ENCODE measurements at places on chromosomes 11 and 22.

DNA sequence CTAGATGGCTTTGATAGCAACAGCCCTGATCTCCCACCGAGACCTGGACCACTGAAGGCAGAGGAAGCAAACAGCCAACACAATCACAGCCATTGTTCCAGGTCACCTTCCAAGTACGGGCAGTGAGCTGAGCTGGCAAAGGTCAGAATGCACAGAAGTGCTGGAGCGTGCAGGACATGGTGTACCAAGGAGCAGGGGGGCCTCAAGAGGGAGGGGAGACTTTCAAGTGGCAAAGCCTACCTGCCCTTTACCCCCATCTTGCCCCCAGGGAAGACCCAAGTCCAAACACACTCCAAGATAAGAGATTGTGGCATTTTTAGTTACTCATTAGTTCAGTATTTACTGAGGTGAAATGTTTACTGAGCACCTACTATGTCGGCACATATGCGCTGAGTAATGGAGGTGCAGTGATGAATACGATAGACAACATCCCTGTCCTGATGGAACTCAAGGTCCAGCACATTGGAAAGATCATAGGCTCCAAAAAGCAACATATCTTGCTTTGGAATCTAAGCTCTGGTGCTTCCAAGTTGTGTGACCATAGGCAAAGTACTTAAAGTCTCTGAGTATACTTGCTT, 26.0 kb upstream of the TTC12 start:
- DNase-seq = no peak

DNA sequence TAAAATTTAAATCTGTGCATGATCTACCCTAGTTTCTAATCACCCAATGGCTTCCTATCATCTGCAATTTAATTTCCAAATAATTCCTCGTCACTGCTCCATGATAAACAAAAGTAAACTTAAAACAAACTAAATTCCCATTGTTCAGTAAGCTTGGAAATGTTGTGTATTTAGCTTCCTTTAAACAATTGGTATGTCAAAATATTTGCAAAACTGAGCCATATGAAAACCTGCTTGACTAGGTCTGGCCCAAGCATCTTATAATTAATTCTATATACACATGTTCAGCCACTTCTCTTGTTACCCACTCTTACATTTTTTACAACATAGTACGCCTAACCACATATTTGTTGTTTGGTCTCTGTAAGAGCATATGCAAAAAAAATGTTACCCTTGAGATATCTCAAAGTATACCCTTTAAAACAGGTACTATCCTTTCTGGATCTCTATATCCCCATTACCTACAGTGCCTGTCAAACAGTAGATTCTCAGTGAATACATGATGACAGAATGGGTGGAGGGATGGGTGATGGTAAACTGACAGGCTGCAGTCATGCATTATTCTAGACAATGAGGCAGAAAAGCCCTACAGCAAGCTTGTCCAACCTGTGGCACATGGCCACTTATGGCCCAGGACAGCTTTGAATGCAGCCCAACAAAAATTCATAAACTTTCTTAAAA, 1277.9 kb upstream of the TENM4 start:
- no peak for DNase-seq

DNA sequence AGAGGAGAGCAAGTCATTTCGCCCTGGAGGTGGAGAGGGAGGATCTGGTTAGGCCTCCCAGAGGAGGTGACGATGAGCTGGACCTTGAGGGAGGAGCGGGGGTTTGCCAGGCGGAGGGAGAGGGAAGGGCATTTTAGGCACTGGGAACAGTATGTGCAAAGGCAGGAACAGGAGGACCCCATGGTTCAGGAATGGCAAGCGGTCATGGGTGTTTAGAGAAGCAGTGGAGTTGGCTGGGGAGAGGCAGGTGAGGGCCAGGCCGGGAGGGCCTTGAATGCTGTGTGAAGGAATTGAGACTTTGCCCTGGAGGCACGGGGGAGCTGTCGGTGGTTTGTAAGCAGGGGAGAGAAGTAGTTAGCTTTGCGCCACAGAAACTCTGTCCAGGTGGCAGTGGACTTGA, 10.3 kb downstream of the PRDM11 start:
- DNase-seq = no peak

DNA sequence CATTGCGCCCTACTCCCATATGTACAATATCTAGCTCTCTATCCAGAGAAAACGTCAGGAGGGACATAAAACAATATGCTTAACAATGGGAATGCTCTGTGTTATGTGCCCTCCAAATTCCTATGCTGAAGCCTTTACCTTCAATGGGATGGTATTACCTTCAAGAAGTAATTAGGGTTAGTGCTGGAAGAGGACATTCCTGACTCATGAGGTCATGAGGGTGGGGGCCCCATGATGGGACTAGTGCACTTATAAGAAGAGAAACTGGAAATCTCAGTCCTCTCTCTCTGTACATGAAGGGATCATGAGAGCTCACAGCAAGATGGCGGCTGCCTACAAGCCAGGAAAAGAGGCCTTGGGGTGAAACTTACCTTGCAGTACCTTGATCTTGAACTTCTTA, 20.3 kb downstream of the MMP20 start:
- no peak for DNase-seq

DNA sequence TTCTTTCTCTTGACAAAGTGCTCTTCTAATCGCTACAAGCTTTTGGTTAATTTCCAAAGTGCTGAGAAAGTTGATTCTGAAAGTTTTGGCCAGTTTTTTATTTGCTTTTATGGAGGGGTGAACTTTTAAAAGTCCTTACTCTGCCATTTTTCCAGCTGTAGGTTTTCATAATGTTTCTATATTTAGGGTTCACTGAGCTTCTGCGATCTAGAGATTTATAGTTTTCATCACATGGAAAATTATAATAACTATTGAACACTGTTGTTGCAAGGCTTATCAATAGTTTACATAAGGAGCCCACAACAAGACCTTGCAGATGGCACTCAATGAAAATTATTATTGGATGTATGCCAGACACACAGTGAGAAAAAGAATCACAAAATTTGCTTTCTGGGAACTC, 55.1 kb downstream of the DLG2 start:
- no peak for DNase-seq

DNA sequence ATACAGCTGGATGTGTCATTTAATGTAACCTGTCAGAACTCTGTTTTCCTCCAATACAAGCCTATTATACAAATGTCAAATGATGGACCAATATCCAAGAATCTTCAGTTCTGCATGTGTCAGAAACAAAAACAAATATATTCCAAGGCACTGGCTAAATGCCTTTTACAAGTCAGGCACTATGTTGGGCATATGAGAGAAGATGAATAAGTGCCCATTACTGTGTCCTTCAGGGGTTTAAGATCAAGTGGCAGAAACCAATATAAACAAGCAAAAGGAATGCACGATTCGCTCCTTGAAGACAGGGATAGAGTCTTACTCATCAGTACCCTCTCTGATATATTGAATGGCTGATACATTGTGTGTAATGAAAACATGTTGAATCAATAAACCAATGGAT, 254.4 kb downstream of the TTC28 start:
- no peak for DNase-seq

DNA sequence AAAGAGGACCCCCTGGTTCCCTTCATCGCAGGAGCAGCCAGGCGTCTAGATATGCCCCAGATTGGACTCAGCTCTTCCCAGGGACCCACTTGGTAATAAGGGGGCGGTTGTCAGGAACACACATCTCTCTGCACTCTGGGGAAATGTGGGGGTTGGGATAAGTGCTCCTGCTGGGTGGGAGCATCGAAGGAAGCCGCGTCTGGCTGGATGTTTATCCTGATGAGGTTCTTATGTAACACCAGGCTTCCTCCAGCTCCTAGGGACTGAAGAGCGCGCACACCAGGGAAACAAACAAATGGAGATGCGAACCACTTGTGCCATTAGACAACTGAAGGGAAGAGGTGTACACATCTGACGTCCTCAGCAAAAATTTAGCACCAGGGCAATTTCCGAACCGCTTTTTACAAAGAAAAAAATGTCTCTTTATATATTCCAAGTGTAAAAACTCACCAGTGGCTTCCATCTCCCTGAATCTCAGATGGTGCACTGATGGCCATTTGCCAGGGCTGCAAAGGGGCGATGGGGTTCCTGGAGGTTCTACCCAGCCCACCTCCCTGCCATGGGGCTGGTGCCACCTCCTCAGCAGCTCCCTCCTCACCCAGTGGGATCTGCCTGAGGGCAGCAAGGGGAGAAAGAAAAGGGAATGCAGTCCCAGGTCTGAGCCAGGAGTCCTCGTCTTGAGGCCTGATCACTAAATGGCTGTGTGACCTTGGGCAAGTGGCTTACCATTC, 89.4 kb downstream of the PKNOX2 start:
- no peak for DNase-seq

GRCh38 chr11:130527636-130528297, 79.3 kb downstream of the ADAMTS15 start:
- no peak for DNase-seq

DNA sequence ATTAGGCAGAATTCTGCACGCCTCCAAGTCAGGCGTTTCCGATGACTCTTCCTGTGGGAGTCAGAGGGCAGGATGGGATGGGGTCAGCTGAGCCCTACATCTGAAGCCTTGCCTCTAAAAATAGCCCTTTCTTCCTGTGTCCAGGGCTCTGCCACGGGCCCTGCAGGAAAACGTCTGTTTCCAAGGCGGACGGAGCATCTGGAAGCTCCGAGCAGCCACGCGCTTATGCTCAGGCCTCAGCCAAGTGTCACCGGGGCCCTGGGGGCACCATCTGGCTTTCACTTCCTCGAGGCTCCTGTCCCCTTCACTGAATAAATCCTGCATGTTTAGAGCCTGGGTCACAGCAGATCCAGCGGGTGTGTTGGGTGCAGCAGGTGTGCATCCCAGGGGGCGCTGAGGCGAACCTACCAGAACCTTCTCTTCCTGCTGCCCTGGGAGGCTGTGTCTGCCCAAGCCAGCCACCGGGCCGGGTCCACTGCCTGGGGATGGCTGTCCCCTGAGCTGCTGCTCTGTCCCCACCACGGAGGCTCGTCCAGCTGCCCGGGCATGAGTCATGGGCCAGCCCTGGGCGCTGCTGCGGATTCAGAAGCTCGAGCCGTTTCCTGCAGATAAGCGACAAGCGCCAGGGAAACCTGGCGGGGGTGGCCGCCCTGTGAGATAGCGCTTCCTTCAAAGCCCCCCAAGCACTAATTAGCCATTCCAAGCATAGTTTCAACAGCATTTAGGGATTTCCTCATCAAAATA, 32.0 kb upstream of the LINC01488 start:
- DNase-seq = no peak

DNA sequence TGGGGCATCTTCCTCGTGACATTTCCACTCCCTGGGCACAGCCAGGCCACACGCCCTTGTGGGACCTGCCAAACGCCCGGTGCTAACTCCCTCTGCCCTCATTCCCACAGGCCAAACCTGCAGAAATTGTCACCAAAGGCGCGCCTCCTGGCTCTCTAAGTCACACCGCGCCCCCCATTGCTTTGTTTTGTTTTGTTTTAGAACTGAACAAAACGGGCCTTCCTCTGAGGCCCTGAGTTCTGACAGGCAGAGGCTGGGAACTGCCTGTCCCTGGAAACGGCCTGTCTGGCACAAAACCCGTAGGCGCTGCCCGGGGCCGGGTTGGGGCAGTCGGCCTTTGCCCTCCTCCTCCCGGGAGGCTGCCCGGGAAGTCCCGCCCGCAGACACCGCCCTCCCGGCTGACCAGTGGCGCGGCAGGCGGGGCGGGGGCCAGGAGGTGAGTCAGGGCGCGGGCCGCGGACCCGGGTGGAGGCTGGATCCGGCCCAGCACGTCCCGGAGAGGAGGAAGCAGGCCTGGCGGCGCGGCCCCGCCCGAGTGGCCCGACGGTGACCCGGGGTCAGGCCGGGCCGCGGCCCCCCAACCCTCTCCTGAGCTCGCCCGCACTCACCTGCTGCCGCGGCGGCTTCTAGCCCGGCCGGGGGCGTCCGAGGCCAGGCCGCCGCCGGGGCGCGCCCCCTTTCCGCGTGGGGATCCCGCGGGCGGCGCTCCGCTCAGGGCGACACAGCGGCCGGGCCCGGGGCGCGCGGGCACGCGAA, 465 bp downstream of the SUN2 start:
- DNase-seq = no peak

GRCh38 chr11:1770528-1770927, 6.8 kb upstream of the CTSD start:
- DNase-seq = no peak

DNA sequence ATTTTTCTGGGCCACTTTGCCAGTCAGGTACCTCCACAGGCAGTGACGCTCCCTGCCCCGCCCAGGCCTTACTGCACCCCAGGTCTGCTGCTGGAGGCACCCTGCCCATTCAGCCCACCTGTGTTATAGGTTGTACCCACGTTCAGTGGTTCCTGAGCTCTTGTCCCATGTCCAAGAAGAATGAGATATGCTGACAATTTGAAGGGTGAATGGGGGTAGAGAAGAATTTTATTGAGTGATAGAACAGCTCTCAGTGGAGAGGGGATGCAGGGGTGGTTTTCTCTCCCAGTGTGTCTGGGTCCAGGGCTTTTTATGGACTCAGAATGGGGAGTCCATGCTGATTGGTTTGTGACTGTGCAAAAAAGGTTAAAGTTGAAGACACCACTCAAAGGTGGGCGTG, 149.7 kb downstream of the LDLRAD3 start:
- DNase-seq = no peak

DNA sequence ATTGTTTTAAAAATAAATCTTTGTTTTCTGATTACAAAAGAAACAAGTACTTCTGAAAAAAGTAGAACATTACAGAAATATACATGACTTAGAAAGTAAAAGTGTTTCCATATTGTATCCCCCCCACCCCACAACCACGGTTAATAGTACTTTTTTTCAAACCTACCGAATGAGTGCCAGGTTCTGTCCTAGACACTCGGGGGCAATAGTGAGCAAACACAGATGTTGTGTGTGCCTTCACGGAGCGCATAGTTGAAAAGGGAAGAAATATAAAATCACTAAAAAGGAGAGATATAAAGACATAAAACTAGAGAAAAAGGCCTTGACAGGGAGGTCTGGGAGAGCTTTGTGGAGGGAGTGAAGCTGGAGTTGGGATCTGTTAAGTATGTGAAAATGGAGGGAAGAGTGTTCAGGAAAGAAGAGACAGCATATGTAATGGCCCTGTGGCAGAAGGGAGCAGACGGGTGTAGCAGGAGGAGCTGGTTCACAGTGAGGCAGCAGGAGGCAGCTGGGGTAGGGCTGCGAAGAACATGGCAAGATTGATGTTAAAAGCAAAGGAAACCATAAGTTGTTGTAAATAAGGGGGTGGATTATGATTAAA, 42.1 kb upstream of the ALX4 start:
- DNase-seq = no peak

GRCh38 chr22:43812149-43812842, at the start of gene EFCAB6:
Gene EFCAB6 (minus strand): TSS chr22:43812305. CDS start chr22:43782318, 29,987 bp downstream.
- peak; percentile 72 for DNase-seq

- no peak for DNase-seq
Observed at GRCh38 chr11:69578167-69578566, 62.8 kb upstream of the CCND1 start.

GRCh38 chr11:128906185-128907050, 15.3 kb downstream of the KCNJ5 start:
- no peak for DNase-seq

DNA sequence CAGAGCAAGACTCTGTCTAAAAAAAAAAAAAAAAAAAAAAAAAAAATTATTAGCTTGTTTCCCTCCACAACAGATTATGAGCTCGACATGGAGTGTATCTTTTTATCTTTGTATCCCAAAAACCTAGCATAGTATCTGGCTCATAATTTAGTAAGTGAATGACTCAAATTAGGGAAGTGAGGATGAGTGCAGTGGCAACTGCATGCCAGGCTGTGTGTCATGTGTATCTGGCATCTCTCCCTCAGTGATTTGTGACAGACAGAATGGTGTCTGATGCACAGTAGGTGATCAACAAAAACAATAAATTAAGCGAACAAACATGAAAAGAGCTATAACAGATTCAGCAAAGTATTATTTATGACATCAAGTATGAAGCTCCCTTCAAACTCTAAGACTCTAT, 7.2 kb downstream of the STK33 start:
- no peak for DNase-seq

- DNase-seq = no peak
Observed at GRCh38 chr11:83220260-83220659, 26.7 kb downstream of the ANKRD42 start.

- no peak for DNase-seq
Observed at GRCh38 chr11:73095613-73096012, 46.5 kb downstream of the FCHSD2 start.
